ENCODE measurements at places on chromosomes 3 and 15.

GRCh38 chr3:11720917-11721411, 77.2 kb upstream of the VGLL4 start:
- no peak for DNase-seq

DNA sequence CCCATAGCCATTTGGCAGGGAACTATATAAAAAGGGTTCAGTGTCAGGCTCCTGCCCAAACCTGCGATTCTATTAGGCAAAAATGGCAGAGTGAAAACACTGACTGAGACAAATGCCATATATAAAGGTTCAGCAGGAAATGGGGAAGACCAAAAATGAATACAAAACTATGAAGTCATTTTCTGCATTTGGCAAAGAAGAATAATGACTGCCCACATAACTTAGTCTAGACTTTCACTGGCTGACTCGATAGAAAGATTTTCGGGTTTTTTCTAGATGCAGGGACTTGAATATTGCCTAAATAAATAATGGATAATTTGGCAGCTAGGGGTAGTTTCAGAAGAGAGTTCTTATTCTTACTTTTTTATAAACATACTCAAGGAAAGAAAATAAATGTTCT, 178.0 kb downstream of the TPRG1 start:
- DNase-seq: no peak

DNA sequence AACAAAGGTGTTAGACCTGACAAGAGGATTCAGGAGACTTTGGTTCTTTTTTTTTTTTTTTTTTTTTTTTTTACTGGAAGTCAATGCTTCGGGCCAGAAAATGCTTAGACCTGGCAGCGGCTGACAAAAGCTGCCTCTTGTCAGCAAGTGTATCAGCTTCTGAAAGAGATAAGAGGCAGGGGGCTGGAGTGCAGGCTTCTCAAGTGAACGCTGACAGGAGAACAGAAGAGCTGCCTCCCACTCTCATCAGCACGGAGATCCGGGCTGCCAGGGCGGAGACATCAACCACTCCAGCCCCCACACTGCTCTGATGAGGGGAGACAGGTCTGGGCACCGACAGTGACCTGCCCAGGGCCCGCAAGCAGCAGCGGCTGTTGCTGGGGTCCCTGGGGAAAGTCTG, 9.4 kb upstream of the SCN5A start:
- DNase-seq: no peak

GRCh38 chr3:27072810-27073651, 296.2 kb downstream of the NEK10 start:
- DNase-seq: no peak

DNA sequence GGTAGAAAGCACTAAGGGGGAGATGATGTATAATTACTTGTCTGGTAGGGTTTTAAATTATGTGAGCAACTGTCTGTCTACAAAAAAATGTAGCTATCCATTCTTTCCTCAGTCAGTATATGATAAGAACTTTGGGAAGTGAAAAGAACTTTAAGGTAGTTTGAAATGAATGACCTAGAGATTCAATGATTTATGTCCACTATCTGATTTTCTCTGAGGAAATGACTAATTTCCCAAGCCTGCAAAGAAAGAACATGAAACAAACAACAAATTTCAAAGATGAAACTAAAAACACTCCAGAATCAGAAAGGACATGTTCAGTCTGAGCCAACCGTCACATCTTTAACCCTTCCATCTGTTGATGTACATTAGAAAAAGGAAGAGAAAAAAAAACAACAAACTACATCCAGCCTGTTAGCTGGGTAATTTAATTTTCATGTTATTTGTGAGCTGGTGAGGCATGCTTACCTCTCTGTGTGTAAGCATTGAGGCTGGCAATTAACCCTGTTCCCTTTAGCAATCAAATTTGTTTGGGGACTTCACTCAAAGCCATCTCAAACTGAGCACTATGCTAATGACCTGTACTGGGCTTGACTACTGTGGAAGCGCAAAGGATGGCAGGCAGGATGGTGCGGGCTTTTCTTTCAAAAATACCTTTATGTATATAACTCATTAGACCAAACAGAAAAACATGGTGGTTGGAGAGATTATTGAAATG, 220.1 kb downstream of the TUSC7 start:
- DNase-seq: no peak

- no peak for DNase-seq
These were observed 231.3 kb upstream of the KCNMB2 start for GRCh38 chr3:178304758-178305467.

DNA sequence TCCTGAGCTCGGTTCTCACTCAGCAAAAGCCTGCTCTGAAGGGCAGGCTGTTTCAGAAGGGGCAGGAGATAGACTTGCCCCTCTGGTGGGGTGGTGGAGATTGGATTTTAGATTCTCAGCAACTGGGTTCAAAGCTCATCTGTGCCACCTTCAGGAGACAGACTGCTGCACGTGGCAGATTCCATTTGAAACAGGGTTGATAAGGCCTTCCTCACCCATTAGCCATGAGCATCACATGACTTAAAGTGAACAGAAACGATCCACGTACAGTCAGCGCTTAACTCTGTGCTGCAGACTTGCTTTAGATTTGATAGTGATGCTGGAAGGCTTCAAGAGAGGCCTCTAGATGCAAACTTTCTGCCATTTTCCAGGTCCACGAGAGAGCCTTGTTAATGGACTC, 35.0 kb upstream of the MGLL start:
- no peak for DNase-seq

GRCh38 chr15:71341811-71342550, 226.7 kb downstream of the THSD4 start:
- DNase-seq: no peak

- no peak for DNase-seq
These were observed 200.1 kb downstream of the FAM43A start for GRCh38 chr3:194885766-194886165.

- DNase-seq: no peak
These were observed 20.4 kb downstream of the GOLM2 start for GRCh38 chr15:44308889-44309288.

DNA sequence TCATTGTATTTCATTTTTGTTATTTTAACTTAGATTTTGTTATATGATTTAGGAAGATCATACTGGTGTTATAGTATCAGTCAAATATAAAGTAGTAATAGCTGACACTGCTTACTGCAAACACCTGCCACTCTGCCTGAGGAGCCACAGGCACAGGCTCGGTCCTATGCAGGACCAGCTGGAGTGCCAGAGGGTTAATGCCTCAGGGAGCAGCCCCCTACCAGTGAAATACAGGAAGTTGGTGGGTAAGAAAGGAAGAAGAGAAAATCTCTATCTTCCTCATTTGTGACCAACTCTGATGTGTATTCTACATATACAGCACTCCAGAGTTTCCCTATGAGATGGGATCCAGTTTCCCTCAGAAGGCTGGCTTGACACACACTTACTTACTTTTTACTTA, 593.3 kb downstream of the UNC13C start:
- no peak for DNase-seq

GRCh38 chr3:46858456-46858855, 4.8 kb downstream of the MYL3 start:
- DNase-seq: no peak

DNA sequence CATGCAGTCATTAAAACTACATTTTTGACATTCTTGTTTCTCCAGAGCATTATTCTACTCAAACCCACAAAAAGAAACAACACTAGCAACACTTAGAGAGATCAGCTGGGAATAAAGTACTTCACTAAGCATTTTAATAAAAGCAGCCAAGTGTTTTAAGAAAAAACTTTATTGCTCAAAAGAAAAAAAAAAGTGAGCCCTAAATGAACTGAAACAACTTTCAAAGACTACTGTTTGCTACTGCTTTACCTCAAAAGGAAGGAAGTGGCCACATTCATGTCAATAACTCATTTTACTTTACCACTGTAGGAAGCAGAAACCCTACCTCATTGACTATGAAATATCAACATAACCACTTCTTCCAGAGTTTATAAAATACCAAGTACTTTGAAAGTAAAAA, 91.3 kb downstream of the UACA start:
- DNase-seq: no peak

DNA sequence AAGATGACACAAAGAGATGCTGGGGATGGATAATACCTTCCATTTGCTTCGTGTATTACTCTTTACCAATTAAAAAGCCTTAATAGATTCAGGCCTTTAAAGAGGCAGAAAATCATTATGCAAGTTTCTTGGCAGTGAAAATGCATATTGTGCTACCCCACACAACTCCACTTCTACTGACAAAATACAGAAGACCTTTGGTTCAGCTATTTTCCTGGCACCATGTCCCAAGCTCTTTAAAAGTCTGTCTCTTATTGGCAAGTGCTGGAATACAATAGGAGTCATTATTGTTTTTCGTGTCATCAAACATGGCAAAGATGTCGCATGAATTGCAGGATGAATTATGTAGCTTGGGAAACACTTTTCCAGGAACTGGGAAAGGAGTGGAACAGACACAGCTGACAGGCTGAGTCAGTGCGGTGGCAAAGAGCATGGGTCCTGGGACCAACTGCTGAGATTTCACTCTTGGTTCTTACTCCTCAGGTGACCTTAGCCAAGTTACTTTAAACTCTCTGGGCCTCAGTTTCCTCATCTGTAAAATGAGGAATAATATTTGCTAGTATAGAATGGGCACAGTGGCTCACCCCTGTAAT, 5.5 kb upstream of the TSPAN3 start:
- DNase-seq: no peak

GRCh38 chr3:182500289-182500688, 293.0 kb upstream of the ATP11B start:
- DNase-seq: no peak

DNA sequence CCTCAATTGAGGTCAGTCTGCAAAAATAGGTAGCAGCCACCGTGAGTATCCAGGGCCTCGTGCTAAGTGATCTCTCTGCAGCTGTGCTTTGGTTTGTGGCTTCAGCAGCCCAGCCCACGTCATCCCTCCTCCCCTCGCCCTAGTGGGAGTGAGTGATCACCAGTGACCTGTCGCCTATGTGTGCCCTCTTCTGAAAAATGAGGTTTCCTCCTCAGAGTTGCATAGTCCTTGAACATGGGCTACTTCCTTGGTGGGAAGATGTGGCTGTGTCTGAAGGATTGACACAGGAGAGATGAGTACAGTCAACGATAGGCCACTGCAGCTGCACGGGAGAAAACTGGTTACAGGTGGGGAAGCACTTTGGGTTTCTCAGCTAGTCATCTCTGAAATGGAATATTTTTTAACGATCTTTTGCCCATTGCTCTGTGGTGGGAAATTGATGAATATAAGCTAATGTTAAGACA, 144.8 kb upstream of the BHLHE40 start:
- peak; percentile 37 for DNase-seq

DNA sequence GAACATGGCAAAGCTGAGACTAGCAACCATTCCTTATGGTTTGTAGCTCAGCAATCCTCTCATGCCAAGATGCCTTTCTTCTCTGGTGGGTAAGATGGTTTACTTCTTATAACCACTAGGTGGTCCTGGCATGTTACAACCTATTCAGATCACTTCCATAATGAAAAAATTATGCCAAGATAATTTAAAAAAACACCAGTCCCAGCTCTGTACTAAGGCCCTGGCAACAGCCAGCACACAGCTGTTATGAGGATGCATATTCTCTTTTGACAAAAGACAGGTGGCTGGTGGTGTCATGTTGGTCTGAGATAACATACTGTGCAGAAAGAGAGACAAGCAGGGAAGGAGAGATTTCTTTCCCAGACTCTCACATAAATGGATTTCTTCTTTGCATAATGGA, 65.7 kb upstream of the FRMD4B start:
- DNase-seq: no peak

- DNase-seq: peak; percentile 46
These were observed 270.8 kb downstream of the UACA start for GRCh38 chr15:70492240-70493177.

DNA sequence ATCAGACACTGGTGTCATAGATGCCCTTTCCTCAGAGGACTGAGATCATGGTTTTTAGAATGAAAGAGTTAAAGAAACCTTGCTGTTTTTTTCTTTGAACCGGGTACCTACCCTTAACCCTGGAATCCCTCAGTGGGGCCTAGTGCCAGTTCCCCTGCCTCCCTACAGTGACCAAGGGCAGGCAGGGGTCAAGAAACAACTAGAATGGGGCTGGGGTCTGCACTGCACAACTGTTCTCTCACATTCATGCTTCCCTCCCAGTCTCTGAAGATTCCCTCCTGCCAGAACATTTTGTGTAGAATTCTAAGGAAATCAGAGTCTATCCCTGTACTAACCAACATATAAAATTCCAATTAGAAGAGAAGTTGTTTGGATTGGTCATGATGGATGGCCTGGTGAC, 47.9 kb downstream of the TGFBR2 start:
- no peak for DNase-seq

DNA sequence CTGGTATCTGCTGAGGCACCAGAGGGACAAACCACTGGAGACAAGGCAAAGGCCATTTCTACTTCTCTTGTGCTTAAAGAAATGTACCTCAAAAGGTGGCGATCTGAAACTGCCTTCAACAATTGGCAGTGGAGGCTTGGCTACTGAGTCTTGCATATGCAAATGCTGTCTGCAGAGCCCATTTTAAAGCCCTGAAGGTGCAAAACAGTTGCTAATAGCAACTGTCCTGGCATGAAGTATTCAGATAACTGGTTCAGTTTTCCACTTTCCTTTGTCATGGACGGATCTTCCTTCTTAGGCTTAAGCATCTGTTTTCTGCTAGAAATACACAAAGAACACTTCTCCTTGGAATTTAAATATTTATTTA, 71.4 kb upstream of the PSMD6 start:
- DNase-seq: no peak

- DNase-seq: peak; percentile 2
These were observed 60.7 kb upstream of the CMTM8 start for GRCh38 chr3:32177702-32178198.
